Glomerular endothelial cell (primary cell): ENCODE measurements at places on chromosomes 5 and 9.
A peak's percentile ranks its signal among the peaks of the same experiment; 100 is the strongest.

GRCh38 chr5:169740435-169740834 lies 103.4 kb downstream of the DOCK2 start:
- DNase-seq: no peak

DNA sequence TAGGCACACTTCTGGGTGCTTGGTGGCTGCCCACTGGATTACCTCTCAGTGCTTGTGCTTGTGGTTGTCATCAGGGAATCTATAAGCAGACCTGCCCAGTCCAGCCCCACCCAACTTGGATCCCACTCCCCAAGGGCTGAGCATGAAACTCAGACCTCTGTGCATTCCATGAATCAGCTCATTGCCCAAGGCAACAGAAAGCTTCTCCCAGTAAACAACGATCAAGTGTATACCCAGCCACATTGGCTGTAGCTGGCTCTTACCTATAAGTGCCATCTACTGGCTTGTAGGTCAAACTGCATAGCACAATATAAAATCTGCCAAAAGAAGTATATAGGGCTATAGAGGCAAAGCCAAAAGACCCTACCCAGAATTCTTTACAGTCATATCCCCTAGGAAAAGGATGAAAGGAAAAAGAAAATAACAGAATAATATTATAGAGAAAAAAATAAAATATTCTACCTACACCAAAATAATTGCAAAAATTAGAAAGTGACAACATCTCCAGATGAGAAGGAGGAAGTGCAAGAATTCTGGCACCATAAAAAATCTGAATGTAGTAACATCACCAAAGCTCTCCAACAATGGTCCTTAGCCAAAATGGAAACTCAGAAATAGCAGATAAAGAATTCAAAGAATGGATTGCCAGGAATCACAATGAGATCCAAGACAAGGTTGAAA lies 321.0 kb upstream of the TRPC7 start:
- peak; percentile 39 for DNase-seq

DNA sequence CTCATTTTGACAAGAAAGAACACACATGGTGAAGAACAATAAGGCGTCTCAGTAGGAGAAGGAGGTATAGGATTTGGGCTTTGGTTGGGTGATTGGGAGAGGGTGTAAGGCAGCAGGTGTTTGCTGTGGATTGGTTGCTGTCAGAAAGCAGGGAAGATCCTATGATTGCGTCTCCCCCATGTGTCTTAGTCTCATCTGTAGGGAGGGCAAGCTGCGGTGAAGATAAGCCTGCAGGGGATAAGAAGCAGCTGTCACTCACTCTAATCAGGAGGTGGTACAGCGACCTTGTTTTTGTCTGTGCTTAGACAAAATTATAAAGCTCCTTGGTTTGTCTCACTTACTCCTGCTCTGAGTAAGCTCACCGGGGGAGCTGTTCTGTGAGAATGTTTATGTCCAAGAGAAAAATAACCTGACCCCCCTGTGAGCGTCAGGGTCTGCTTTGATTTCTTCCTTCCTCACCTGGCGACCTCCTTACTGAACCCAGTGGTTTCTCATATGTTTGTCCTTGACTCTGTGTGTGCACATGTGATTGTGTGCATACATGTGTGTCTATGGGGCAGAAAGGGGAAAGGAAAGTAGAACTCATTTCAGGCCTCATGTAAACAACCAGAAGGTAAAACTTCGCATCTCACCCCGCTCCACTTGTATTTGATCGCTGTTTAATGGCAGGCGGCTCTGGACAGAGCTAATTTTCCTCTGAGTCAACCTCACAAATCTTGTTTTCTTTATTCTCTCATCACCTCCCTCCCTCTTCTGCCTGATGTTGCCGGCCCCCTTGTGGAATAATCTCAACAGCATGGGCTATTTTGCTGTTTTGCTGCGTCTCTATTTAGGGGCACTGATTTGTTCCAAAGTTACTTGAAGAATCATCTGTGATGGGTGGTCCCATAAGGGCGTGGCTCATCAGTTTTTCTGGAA lies 105.6 kb downstream of the TENT4A start:
- DNase-seq: no peak

- no peak for DNase-seq
These were observed 74.0 kb upstream of the RXRA start for GRCh38 chr9:134252084-134252830.

- no peak for DNase-seq
These were observed 222.3 kb downstream of the PARP8 start for GRCh38 chr5:50888751-50889150.

- no peak for DNase-seq
These were observed 68.9 kb upstream of the EFNA5 start for GRCh38 chr5:107739661-107740060.

GRCh38 chr5:151243564-151243963 lies 9.4 kb upstream of the GM2A start:
- no peak for DNase-seq

DNA sequence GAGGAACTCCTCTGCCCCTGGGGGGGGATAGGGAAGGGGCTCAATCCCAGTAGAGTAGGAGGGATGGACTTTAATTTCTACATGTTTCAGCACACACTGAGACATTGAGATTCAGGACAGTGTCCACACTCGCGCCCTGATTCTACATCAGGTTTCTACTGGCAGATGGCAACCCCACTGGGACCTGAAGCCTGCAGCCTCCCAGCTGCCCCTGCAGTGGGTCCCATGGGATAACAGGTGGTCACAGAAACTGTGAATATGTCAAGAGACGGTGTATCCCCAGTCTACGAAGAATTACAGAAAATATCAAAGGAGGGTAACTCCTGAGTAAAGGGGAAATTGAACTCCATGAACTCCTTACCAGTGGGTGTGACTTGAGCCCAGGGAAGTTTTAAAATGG lies 2.4 kb upstream of the TERT start:
- DNase-seq: no peak

DNA sequence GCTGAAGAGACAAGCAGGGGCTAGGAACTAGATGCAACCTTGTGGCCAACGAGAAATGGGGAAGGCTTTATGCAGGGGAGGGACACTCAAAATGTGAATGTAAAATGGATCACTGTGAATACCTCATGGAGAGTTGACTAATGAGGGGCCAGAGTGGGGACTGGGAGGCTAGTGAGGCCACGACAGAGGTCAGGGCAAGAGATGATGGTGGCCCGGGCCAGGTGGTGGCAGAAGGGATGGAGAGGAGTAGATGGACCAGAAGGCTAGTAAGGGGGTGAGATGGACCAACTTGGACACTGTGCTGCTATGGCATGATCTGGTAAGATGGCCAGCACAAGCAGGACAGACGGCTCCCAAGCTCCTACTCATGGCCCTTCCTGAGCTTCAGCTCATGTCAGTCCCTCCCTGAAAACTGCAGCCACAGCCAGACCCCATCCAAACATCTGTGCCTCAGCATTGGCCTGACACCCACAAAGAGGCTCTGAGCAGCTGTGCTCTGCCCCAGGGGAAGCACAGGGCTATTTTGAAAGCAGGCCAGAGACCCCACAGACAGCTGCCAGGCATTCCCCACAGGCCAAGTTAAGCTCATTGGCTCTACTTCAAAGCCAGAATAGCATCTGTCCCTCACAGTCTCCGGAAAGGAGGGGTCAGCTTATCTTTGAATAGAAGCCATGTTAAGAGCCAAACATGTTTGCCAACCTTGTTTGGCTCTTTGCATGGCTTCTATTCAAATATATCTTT lies 22.1 kb downstream of the P4HA2 start:
- DNase-seq: no peak

DNA sequence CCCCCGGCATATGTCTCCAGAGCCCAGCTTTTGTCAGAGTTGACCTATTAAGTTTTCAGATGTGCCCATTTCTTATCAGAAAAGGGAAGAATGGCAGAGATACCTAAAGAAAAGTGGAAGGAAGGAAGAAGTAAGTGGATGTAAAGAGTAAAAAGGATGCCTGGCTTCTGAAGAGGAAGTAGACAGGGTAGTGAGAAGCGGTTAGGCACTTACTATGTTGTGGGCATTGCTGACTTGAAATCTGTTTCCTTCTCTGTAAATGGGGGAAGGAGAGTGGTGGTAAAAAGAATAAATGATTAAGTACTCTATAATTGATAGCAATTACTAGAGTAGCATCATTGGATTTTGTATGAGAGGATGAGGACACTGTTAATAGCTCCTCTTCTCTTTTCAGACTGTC lies 9.9 kb downstream of the ANP32B start:
- no peak for DNase-seq

GRCh38 chr5:179274321-179275315 lies 70.6 kb downstream of the ADAMTS2 start:
- DNase-seq: no peak

DNA sequence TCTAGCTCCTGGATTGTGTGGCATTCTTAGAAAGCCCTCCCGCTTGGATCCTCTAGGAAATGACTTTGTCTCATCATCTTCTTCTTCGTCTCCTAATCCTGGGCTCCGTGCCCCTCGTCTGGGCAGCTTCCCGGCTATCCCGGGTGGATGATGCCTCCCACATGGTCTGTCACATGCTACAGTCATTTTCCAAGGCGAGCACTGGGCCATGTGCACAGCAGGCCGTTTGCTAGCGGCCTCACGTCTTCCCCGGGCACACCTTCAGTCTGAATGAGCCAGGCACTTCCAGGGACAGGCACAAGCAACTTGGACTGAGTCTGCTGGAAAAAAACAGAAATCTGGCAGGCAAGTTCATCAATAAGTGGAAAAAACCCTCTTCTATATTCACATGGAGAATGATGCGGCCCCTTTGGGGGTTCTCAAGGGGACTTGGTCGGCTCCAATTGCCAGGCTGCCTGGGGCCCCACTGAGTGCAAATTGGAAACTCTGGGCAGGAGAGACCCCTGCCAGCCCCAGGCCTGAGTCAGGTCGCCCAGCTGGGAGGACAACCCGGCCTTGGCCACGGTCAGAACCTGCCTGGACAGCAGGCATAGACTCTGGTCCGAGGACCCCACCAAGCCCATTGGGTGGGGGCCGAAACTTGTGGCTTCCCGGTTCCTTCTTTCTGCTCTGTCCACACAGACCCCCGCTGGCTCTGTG lies 11.1 kb upstream of the WNK2 start:
- DNase-seq: no peak

- DNase-seq: peak; percentile 18
These were observed 468.5 kb downstream of the NFIB start for GRCh38 chr9:13845460-13845859.

DNA sequence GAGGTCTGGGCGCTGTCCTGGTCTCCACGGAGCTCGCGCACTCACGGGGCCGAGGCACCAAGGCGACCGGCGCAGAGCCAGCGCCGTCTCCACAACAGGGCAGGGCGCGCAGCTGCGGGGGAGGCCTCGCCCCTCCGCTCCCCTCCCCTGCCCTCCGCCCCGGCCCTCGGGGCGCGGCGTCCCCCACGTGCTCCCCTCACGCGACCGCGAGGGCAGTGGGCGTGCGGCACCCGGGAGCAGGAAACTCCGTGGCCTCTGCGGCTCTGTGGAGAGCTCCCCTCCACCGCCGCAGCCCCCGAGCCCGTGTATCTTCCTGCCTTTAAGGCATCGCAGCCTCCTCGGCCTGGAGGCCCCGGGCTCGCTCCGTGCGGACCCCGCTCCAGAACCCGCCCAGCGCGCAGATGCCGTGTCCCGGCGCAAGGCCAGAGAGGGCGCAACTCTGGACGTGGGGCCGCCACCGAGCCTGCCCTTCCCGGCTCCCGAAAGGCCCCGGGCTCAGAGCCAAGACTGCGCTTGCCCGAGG lies 708 bp upstream of the TUBB4B start:
- DNase-seq: no peak

DNA sequence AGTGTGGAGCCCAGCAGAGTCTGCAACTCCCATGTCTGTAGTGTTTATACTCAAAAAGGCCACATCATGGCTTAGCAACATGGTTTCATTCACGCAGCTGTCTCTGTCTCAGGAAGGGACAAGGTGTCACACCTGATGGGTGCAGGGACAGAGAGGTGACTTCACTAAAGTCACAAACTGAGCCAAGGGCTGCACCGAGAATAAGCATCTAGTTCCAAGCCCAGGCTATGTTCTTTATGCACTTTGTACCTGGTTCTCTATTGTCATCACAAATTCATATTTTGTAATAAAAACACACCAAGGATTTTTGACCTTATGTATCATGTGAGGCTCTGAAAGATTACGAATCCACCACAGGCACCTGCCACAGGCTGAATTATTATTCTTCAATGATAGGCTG lies 64.9 kb upstream of the STK32A start:
- no peak for DNase-seq

GRCh38 chr5:69493396-69494133 lies 975 bp downstream of the OCLN start:
- DNase-seq: no peak

- no peak for DNase-seq
These were observed 58.6 kb downstream of the STARD4 start for GRCh38 chr5:111453747-111454146.

GRCh38 chr5:15966651-15967050 lies 212.9 kb downstream of the MARCHF11 start:
- no peak for DNase-seq

- no peak for DNase-seq
These were observed 100.4 kb upstream of the TLE1 start for GRCh38 chr9:81789721-81790120.

- DNase-seq: no peak
These were observed 10.6 kb downstream of the MTAP start for GRCh38 chr9:21812946-21813568.

GRCh38 chr9:92455217-92455616 lies 27.1 kb downstream of the ASPN start:
- DNase-seq: no peak

- no peak for DNase-seq
These were observed 122.2 kb upstream of the ITGA1 start for GRCh38 chr5:52665559-52665958.

DNA sequence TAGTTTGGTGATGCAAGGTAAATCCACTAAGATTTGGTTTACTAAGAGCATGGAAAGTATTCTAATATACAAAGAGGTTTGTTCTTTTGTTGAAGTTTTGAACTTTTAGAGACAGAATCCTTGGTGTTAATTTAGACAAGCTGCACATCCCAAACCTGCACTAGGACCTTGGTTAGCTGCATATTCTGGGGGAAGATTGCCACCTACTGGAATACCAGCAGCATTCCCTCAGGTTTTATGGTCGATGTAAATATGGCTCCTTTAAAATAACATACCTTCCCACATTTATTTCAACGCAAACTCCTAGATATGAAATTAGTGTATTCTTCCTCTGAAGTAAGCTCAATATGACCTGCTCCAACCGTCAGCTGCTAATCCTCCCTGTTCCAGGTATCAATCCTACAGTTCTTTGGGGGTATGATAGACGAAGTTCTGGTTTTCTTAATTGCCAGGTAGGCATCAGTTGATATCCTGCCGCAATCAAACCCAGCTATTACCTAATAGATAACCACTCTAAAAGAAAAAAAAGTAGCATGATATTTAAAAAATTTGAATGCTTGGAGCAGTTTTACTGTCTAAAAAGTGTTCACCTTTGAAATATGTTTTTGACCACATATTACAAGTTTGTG lies 624.1 kb downstream of the ISL1 start:
- peak; percentile 9 for DNase-seq

GRCh38 chr5:111680737-111681413 lies 76.1 kb downstream of the NREP start:
- peak; percentile 94 for DNase-seq
